CD8-positive, alpha-beta memory T cell (primary cell): ENCODE measurements at places on chromosomes 2 and 18. TPM values are rescaled to one million over a fixed set of nuclear protein-coding genes. Genes with fewer than 3 reads are reported as not detected.

Gene ASAP2
- 0.15 TPM for total RNA-seq

Gene DCDC2C
- not detected for total RNA-seq

Gene COL4A4
- not detected for total RNA-seq

Gene SF3B1
- 281 TPM for total RNA-seq

Gene IL1F10
- total RNA-seq = not detected

Gene KRTCAP3
- 4.0 TPM for total RNA-seq

Gene ARHGAP15
- 41.3 TPM for total RNA-seq

Gene MALL
- 0.47 TPM for total RNA-seq

Gene EGR4
- total RNA-seq = 0.31 TPM

Gene UGT1A3
- not detected for total RNA-seq

Gene TUBA3D
- total RNA-seq = not detected

Gene TRIM43B
- total RNA-seq = not detected

GRCh38 chr2:84077496-84077895 lies 381.6 kb downstream of the SUCLG1 start:
- H3K36me3 ChIP-seq = no peaks in the 10 kb centered on the region
- H3K27ac ChIP-seq = no peak overlapping the region
- H3K27me3 ChIP-seq = no peaks in the 10 kb centered on the region
- no peaks in the 10 kb centered on the region for H3K4me1 ChIP-seq

DNA sequence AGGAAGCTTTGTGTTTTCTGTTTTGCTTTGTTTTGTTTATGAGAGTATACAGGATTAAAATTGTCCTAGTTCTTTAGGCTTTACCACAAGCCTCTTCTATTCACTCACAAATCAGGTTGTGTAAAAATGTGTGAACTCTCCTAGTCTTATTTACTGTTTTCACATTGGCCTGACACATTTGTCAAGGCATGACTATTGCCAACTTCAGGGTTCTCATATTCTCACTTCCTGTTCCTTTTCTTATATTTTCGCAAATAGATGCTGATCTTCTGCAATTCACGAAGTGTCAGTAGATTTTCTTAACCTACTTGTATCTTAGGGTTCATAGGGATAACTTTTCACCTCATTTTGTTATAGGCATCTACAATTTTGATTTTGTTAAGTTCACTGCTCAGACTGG lies 67.1 kb downstream of the CCDC102B start:
- H3K4me3 ChIP-seq = no peak overlapping the region
- no peaks in the 10 kb centered on the region for H3K36me3 ChIP-seq
- no peak overlapping the region for H3K27ac ChIP-seq
- DNase-seq = no peak
- no peaks in the 10 kb centered on the region for H3K27me3 ChIP-seq

DNA sequence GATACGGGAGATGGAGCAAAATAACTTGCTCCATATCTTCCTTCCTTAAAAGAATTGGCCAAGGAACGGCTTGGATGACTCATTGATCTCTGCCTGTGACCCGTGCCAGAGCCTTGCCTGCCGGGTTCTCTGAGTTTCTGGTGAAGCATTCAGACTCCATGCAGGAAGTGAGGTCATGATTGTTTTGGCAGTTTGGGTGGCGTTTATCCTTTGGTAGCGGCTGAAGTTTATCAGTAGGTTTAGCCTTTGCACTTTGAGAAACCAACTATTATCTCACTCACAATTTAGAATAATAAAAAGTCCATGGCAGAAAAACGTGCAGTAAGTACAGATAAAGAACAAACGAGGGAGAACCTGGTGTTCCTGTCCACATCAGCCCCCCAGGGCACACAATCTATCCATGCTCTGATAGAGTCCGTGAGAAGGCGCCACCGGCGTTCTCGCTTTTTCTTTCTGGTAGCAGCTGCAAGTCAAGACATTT lies 15.0 kb upstream of the CTAGE1 start:
- H3K27me3 ChIP-seq = no peaks in the 10 kb centered on the region
- no peak for DNase-seq
- H3K27ac ChIP-seq = no peak overlapping the region
- no peaks in the 10 kb centered on the region for H3K36me3 ChIP-seq
- peaks cover 3% of the 10 kb centered on the region for H3K4me1 ChIP-seq

- H3K27me3 ChIP-seq = no peaks in the 10 kb centered on the region
- no peak for DNase-seq
- no peak overlapping the region for H3K27ac ChIP-seq
- no peak overlapping the region for H3K4me3 ChIP-seq
- H3K4me1 ChIP-seq = no peaks in the 10 kb centered on the region
These were observed 178.0 kb downstream of the RND3 start for GRCh38 chr2:150309311-150310080.

DNA sequence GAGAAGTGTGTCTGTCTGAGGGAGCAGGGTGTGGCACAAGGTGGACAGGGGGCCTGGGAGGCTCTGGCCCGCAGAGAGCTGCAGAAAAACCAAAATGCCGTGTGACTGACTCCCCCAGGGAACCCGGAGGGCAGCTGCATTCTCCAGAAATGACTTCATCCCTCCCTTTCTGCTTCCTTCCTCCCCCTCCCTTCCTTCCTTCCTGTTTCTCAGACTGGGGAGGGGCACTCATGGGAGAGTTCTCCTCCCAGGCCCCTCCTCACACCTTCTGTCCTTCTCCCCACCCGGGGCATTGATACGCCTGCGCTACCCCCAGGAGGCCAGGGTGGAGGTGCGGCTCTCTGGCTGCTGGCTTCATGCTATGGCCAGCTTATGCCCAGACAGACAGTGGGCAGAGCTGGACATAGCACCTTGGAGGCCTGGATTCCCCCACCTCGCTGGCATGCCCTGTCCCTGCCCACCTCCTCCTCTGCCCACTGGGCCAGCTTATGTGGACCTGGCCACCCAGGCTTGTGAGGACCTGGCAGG lies 8.2 kb upstream of the GPR17 start:
- H3K4me3 ChIP-seq = peak overlapping the region; percentile 26
- H3K27me3 ChIP-seq = no peaks in the 10 kb centered on the region
- no peaks in the 10 kb centered on the region for H3K36me3 ChIP-seq
- peaks cover 83% of the 10 kb centered on the region for H3K4me1 ChIP-seq
- no peak overlapping the region for H3K27ac ChIP-seq

- H3K4me3 ChIP-seq = no peak overlapping the region
- no peaks in the 10 kb centered on the region for H3K4me1 ChIP-seq
- H3K27ac ChIP-seq = no peak overlapping the region
- H3K27me3 ChIP-seq = no peaks in the 10 kb centered on the region
- no peaks in the 10 kb centered on the region for H3K36me3 ChIP-seq
These were observed 15.4 kb upstream of the IGFBP5 start for GRCh38 chr2:216710551-216711301.

GRCh38 chr2:235218486-235218907 lies 266.7 kb downstream of the SH3BP4 start:
- no peaks in the 10 kb centered on the region for H3K4me1 ChIP-seq
- peaks cover 4% of the 10 kb centered on the region for H3K27me3 ChIP-seq
- H3K36me3 ChIP-seq = no peaks in the 10 kb centered on the region
- no peak overlapping the region for H3K4me3 ChIP-seq

- H3K27ac ChIP-seq = no peak overlapping the region
- peaks cover 38% of the 10 kb centered on the region for H3K4me1 ChIP-seq
- H3K27me3 ChIP-seq = no peaks in the 10 kb centered on the region
- peak overlapping the region; percentile 59 for H3K4me3 ChIP-seq
- DNase-seq = no peak
- no peaks in the 10 kb centered on the region for H3K36me3 ChIP-seq
These were observed 1.1 kb downstream of the MREG start for GRCh38 chr2:216012133-216012829.

DNA sequence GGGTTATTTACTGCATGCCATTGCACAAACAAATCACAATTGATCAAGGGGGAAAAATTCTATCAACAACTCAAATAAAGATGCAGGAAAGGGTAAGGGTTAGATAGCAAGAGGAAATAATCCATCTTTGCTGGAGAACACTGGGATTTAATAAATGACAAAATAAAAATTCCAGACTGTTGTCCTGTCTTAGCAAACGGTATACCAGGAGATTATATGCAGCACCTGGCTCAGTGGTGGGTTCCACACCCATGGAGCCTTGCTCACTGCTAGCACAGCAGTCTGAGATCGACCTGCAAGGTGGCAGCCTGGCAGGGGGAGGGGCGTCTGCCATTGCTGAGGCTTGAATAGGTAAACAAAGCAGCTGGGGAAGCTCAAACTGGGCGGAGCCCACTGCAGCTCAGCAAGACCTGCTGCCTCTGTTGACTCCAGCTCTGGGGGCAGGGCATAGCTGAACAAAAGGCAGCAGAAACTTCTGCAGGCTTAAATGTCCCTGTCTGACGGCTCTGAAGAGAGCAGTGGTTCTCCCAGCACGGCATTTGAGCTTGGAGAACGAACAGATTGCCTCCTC lies 296.5 kb upstream of the THSD7B start:
- H3K4me1 ChIP-seq = no peaks in the 10 kb centered on the region
- no peaks in the 10 kb centered on the region for H3K27me3 ChIP-seq
- no peaks in the 10 kb centered on the region for H3K36me3 ChIP-seq

DNA sequence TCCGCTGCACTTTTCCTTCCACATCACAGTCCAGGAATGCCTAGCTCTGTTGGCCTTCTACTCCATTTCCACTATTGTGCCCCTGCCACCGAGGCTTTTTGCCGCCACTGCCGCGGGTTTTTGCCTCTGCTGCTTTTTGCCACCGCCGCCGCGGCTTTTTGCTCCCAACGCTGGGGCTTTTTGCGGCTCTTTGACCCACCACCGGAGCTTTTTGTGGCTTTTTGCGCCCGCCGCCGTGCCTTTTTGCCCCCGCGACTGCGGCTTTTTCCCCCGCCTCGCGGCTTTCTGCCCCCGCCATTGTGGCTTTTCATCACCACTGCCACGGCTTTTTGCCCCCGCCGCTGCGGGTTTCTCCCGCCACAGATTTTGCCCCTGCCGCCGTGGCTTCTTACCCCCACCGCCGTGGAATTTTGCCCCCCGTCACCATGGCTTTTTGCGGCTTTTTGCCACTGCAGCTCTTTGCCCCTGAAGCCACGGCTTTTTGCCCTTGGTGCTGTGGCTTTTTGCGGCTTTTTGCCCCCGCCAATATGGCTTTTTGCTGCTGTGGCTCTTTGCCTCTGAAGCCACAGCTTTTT lies 2798.7 kb upstream of the TEKT4 start:
- H3K4me1 ChIP-seq = no peaks in the 10 kb centered on the region
- H3K27ac ChIP-seq = no peak overlapping the region
- DNase-seq = peak; percentile 34
- H3K36me3 ChIP-seq = no peaks in the 10 kb centered on the region

DNA sequence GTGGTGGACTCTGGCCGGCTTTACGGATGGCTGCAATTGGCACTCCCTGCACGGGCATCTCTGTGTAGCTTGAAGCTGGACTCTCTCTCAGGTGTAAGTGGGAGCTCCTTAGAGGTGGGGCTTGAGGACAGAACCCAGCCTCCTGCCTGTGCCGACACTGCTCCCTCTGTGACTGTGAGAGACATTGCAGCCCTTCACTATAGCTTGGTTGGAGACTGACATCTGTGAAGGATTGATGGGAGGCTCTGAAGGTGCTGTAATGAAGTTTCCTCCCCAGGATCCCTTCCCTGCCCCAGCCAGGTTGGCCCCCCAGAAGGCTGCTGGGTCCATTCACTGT lies 166.7 kb downstream of the SH3RF3 start:
- no peak for DNase-seq
- H3K4me3 ChIP-seq = no peak overlapping the region
- no peaks in the 10 kb centered on the region for H3K36me3 ChIP-seq
- H3K27ac ChIP-seq = no peak overlapping the region
- H3K27me3 ChIP-seq = no peaks in the 10 kb centered on the region
- H3K4me1 ChIP-seq = no peaks in the 10 kb centered on the region

DNA sequence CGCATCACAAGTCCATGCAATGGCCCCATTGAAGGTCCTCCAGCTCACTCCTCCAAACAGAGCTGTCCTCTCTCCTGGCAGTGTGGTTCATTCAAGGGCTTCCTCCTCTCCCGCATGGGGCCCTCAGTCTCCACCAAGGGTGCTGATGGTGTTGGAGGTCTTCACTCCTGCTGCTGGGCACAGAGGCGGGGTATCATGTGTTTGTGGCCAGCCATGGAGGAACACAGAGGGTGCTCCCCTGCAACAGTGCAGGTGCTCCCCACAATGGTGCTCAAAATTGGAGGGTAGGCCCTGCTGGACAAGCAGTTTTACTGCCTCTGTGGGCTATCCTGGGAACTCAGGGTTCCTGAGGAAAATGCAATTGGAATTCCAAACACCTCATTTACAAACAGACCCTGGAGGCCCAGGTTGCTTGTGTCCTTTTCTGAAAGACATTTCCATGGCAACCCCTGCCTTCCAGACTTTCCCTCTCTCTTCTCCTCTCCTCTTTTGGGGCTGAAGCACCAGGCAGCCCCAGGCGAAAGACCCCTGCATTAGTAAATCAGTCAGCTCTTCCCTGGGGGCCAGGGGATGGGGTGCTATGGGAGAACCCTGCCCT lies 256.0 kb downstream of the HAUS1 start:
- H3K27me3 ChIP-seq = no peaks in the 10 kb centered on the region
- H3K4me3 ChIP-seq = no peak overlapping the region
- H3K27ac ChIP-seq = no peak overlapping the region
- no peak for DNase-seq
- no peaks in the 10 kb centered on the region for H3K4me1 ChIP-seq

DNA sequence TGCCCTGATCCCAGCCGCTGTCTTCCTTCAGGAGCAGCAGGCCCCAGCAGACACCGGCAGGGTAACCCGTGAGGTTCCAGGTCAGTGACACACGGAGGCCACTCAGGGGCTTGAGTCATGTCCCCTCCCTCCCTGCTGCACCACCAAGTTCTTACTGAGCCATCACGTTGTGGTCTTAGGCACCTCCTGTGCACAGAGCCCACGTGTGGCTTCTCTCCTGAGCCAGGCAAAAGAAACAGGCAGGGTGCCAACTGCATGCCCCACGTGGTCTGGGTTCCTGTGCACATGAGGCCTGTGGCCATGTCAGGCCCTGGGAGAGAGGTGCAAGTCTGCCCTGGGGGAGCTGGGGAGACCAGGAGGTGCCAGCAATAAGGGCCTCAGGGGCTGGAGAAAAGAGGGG lies 264.8 kb downstream of the KLHL29 start:
- no peak overlapping the region for H3K4me3 ChIP-seq
- no peaks in the 10 kb centered on the region for H3K4me1 ChIP-seq
- no peaks in the 10 kb centered on the region for H3K36me3 ChIP-seq
- no peak overlapping the region for H3K27ac ChIP-seq
- no peak for DNase-seq

GRCh38 chr2:38597115-38597514 lies 5.6 kb downstream of the HNRNPLL start:
- no peak overlapping the region for H3K27ac ChIP-seq
- H3K4me1 ChIP-seq = peaks cover 19% of the 10 kb centered on the region
- DNase-seq = no peak
- H3K27me3 ChIP-seq = no peaks in the 10 kb centered on the region
- H3K36me3 ChIP-seq = no peaks in the 10 kb centered on the region

GRCh38 chr2:5145801-5146200 lies 546.4 kb upstream of the SOX11 start:
- H3K36me3 ChIP-seq = no peaks in the 10 kb centered on the region
- no peaks in the 10 kb centered on the region for H3K4me1 ChIP-seq
- DNase-seq = no peak

DNA sequence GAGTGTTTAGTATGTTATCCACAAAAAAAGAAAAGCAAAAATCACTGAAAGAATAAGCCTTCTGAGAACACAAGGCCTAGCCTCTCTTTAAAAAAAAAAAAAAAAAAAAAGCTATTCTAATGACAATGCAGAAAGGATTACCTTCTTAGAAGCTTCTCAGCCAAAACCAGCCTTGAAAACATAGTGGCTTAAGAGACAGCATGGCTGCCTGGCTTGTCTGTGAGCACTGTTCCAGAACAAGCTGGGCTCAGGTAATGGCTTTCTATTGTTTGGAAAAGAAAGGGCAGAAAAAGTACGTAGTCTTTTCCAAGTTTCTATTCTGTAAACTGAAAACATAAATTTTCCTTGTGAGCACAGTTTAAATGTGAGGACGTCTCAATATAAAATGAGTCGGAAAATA lies 119.5 kb downstream of the MAP3K20 start:
- DNase-seq = no peak
- no peaks in the 10 kb centered on the region for H3K4me1 ChIP-seq
- no peak overlapping the region for H3K4me3 ChIP-seq
